ENCODE measurements at places on chromosomes 4 and X.

DNA sequence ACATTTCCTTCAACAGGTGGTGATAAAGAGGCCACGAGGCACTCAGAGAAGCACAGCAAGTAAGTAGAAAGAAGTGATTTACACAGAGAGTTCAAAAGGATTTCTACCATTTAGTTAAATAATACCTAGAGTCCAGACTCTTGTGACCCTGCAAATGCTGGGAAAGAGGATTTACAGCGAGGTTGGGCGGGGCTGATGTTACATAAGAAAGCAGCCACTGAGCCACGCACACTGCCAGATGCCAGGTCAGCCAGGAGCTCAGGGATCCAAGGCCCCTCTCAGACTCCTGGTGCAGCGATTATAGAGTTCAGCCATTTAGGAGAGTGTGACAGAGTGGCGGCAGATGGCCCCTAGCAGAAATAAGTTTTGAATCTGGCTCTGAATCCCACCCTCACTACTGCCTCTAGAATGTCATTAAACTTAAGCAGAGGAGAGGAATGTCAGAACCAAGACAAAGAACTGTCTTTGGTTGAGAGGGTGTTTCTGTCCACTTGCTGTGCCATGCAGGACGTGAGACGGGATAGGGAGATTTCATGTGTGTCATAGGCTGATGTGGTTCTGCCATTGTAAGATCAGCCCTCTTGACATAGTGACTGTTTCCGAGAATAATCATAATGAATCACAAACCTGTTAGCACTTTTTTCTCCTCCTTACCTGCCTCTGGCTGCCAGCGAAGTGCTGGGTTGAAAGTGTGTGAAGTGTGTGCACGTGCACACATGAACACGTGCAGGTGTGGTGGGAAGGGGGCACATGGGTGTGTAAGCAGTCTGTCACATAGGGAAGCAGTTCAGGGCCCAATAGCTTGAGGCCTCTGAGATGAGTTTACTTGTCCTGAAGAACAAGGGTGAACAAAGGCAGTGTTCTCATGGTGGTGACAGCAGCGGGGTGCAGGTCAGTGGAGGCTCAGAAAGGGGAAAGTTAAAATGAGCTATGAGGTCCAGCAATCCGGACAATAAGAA lies 50.1 kb downstream of the MFAP3L start:
- no peak for DNase-seq

GRCh38 chr4:124135409-124135813 lies 577.1 kb downstream of the ANKRD50 start:
- DNase-seq = no peak

DNA sequence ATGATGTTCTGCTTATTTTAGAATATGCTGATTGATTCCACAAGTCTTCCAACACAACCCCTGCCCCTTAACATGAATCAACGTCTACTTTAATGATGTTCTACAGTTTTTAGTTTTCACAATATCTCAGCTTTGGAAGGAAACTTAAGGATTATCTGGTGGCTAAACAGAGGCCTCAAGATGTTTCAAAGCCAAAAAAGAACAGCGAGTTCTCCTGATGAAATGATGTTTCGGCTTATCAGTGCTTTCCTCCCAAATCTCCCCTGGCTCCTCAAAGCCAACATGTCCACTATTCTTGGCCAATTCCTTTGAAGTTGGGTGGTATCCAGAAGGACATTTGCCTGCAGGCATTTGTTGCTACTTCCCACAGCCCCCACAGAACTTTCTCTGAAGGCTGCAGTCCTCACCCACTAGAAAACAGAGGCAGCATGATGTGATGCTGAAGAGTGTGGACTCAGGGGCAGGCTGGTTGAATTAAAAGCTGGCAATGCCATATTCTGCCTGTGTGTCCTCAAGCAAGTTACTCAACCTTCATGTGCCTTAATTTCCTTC lies 87.3 kb downstream of the ADGRG4 start:
- DNase-seq = no peak

DNA sequence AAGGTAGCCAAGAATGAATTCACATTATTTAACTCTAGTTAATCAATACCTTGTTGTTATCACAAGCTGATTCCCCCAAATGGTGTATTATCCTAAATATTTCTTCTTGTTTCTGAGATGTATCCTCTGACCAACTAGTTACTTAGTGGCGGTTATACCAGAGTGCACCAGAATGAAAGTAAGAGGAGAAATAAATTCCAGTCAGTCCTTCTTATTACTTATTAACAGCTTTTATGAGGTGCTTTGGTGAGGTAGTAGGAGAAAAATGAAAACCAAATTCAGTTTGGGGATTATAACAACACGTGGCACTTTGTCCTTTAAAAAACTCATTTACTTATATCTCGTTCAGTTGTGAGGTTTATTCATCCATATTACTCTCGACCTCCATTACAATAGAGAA lies 101.9 kb downstream of the AMMECR1 start:
- no peak for DNase-seq

GRCh38 chr4:73912191-73912590 lies 43.0 kb downstream of the CXCL1 start:
- no peak for DNase-seq

DNA sequence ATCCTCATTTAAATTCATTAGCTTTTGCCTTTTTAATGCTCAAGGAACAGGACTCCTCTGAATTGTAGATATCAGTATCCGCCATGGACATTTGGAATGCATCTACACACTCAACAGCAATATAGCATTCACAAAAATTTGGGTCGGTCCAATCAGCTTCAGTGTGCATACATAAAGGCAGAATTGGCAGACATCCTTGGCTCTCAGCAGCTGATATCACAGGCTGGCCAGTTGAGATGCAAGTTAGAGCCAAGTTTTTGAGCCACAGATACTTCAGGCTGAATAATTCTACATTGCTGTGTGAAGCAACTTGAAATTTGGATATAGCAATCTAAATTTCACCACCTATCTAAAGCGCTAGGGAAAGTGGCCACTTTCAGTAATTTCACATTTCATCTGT lies 821.1 kb downstream of the PCDH19 start:
- no peak for DNase-seq

DNA sequence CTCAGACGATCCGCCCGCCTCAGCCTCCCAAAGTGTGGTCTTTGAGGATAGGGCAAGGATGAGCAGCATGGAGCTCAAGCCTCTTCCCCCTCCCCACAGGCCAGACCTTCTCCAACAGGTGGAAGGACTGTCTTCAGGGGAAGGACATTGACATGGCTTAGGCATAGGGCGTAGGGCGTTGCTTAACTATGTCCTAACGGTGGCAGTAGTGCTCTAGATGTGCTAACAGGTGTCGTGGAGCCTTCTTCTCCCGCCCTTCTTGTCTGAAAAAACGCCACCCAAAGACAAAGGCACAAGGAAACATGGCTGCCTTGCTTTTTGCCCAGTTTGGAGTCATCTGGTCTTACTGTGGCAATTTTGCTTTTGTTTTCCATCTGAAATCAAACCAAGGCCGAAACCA lies 219.8 kb downstream of the OR13H1 start:
- DNase-seq = peak; percentile 13

DNA sequence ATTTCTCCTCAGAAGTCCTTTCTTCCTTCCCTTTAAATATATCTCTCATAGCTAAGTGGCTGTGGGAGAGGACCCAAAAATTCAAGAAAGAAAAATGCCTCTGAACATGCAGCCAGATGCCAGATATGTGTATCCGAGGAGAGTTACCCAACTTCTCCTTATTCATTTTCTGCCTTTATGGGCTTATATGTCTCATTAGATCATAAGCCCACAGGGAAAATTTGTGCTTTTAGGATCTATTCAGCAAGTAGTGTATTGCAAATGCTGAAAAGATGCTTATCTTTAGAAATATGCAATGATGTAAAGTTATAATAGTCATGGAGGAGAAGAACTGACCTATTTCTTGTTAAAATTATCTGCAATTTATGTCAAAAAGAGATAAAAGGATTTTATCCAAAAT lies 371.8 kb upstream of the NOCT start:
- no peak for DNase-seq

GRCh38 chrX:122868631-122869030 lies 315.4 kb upstream of the GRIA3 start:
- DNase-seq = no peak

DNA sequence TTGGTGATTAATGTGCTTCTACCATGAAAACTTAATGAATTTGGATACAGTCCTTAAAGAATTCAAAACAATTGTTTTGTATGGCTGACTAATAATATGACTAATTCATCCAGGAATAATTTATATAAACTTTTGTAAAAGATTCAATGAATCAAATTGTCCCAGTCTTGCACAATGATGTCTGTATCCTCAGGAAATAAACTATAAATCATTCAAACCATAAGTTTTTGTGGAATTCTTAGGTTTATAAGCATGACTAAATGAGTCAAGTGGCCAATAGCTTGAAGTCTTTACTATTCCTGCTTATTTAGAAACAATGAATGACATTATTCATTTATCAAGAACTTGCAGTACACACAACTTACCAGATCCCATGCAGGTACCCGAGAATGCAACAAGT lies 935.0 kb upstream of the INTU start:
- no peak for DNase-seq

DNA sequence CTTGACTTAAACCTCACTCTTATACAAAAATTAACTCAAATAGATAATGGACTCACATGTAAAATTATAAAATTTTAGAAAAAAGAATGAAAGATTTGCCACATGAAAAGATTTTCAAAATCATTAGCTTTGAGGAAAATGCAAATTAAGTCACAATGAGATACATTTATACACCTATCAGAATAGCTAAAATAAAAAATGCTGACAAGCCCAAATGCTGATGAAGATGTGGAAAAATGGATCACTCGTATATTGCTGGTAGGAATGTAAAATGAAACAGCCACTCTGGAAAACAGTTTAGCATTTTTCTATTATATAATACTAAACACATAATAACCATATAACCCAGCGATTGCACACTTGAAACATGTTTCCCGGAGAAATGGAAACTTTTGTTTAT lies 316.2 kb downstream of the ANKRD50 start:
- no peak for DNase-seq

DNA sequence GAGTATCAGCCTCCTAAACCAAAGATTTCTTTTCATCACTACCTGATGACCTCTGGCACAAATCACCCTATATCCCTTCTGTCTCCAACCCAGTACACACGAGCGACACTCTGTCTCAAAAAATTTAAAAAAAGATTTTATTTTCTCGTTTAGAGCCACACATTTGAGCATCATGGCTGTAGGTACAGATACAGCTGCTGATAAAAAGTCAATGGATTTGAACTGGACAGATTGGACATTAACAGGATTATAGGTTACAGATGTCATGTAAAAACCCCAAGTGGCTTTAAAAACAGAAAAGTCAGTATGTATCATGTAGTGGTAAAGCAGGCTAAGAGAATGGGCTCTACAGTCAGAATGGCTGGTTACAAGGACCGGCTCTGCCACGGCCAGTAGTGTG lies 171.1 kb downstream of the SCFD2 start:
- no peak for DNase-seq

DNA sequence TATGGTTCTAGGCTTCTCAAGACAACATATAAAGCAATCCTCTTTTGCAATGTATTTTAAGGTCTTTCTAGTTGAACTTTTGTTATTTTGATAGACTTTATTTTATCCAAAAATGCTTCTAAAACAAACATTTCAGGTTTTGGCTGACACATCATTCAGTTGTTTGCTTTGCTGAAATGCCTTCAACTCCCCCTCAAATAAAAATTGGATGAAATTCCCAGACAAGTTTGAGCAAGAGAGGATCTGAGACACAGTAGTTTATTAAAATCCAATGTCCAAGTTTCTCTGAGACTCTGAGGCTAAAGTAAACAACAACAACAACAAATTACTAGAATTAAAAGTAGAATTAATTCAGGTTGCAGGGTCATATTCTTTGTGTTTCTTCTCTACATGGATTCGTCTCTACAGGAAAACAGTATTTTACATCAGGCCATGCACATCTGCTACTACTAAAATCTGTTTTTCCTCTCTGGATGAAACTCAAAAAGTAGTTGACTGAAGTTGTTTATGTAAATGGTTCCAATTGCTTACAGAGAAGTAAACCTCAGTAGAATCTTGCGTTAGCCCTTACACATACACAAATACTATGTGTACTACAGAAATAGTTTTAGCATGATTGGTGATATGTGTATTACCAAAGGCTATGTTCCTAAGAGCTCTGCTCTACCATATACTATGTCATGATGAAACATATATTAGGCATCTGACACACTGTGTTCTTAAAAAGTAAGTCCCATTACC lies 64.9 kb downstream of the PRSS12 start:
- DNase-seq = no peak

DNA sequence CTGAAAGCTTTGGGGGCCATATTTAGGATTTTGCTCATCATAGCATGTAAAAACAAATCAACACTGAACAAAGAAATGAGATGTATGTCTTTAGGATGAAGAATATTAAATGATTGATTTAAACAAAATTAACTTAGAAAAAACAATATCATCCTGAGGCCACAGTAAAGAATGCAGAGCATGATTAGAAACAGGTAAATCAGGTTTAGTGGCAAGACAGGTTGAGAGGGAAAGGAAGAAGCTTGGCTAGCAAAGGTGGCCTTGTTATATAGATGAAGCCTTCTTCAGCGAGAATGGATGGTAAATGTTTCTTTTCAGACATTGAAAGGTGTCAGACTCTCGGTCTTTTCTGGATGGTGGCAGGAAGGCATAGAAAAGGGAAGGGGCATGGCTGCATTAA lies 11.9 kb upstream of the MAGEB16 start:
- DNase-seq = no peak

DNA sequence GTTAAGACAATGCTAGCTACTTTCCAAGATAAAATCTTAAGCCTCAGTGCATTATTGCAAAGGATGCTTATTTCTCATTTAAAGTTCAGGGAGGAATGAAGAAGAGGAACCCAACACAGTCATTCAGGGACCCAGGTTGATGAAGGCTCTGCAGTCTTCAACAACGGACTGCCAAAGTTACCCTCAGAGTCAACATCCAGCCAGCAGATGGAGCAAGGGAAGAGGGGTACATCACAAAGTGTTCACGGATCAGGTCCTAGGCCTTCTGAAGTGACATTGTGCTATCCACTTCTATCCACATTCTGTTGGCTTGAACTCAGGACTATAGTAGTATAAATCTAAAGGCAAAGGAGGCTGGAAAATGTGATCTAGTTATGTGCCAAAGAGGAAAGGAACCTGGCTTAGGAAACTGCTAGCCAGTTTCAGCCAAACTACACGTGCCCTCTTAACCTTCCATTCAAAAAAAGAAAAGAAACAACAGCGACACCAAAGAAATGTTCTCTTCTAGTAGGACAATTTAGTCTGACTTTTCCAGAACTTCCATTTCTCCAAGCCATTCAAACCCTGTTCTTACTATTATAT lies 28.8 kb downstream of the NKX6-1 start:
- DNase-seq = no peak

GRCh38 chr4:144509088-144510015 lies 136.6 kb upstream of the HHIP start:
- no peak for DNase-seq

DNA sequence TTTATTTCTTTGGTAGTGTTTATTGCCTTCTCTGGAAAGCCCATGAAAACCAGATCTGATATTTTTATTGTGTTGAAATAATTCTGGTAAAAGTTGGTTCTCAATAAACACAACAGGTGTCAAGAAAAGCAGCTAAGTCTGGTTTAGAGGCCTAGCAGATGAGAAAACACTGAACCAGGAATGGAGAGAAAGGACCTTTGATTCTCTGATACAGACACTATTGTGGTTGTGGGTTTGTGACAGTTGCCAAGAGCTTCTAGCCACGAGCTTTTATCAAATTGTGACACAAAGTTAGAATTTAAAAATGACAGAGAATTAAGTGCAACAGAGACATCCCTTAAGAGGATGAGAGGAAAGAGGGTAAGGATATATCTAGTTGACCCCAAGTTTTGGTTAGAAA lies 42.6 kb downstream of the DDIT4L start:
- no peak for DNase-seq

GRCh38 chr4:55475394-55476243 lies 71.1 kb downstream of the CLOCK start:
- DNase-seq = no peak
